ENCODE measurements at places on chromosomes 2 and 18. TPM values are rescaled to one million over a fixed set of nuclear protein-coding genes. Genes with fewer than 3 reads are reported as not detected.

DNA sequence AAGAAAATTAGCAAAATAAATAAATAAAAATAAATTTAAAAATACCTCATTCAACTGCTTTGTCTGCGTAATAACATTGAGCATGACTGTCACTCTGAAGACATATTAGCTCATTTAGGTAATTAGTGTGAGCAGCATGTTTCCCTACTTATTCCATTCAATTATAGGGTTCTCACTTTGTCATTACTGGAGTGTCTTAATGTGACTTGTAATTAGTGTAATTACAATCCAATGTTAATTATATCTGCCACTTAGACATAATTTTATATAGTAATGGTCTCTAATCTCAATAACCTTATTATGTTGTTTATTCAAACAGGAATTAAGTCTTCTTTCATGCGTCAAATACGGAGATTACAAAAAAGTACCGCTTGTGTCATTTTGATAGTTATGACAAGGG is 893.9 kb upstream of the ACVR2A start:
- DNase-seq = no peak

DNA sequence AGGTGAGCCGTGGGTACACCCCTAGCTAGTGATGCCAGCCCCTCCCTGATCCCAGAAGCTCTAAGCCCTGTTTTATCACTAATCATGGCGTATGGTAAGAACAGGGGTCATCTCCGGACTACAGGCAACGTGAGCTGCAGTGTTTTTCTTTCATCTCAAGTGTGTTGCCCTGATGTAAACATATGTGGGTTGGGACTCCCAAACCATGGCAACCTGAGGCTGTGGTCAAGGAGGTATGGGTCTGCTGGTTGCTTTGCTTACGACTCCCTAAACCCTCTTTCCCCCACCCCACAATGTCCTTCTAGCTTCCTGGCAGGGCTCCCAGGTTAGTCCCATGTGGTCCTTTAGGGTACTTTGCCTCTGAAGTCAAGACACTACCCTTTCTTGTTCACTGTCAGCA is 53.6 kb upstream of the AFF3 start:
- no peak for DNase-seq

GRCh38 chr2:216757532-216757931 is 62.2 kb upstream of the IGFBP5 start:
- no peak for DNase-seq

DNA sequence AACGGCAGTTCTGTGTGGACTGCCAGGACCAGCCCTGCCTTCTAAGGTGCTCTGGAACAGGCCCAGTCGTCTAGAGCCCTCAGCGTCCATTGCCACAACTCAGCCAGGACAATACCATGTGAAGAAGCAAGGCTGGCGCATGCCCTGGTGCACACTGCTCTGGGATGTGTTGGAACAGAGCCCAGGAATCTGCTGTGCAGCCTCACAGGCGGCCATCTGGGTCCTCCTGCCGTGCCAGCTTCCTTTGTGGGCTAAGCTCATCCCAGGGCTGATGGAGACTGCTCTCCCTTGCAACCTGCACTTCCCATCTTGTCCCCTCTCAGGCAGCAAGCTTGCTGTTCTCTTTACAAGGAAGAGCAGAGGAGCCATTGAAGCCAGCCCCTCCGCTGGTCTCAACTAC is 246.4 kb upstream of the PXDN start:
- no peak for DNase-seq

GRCh38 chr2:238835726-238836301 is 12.1 kb upstream of the TWIST2 start:
- DNase-seq = no peak

DNA sequence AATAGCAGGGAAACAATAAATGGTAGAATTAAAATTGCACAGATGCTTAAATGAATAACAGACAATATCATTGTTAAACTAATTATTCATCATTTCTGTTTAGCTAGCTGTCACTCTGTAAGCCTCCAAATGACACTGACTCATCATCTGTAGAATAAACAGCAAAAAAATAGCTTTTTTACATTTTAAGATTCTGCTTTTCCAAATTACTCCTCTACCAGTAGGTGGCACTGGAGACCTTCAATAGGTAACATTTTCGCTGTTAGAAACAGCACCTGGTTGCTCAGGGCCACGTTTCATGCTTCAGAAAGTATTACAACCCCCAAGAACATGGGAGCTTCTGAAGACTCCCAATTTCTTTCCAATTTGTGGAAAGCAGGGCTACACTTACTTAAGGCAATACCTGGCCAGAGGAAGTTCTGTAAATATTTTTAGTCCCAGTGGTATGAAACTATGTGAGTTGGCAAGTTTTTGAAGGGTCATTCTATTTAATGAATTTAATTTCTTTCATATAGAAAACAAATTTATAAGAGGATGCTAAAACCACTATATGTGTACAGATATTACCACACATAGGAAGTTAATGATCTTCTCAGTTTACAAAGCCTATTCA is 45.4 kb downstream of the TTN start:
- peak; percentile 56 for DNase-seq

Gene UGT1A3
- total RNA-seq = not detected

DNA sequence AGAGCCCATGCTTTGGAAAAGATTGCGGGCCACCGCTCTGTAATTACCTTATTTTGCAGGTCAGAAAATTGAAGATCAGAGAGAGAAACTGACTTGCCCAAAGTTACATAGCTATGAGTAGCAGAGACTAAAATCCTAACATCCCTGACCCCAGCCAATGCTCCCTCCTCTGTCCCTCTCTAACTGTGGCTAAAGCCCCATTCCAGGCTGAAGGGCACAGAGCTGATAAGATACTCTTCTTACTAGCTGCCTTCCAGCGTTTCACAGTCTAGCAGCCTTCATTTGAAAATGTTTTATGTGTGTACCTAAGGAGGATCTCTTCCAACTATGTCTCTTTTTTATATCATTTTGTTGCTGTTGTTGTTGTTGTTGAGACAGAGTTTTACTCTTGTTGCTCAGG is 81.4 kb upstream of the LRATD1 start:
- DNase-seq = no peak

Gene TTR
- not detected for total RNA-seq

DNA sequence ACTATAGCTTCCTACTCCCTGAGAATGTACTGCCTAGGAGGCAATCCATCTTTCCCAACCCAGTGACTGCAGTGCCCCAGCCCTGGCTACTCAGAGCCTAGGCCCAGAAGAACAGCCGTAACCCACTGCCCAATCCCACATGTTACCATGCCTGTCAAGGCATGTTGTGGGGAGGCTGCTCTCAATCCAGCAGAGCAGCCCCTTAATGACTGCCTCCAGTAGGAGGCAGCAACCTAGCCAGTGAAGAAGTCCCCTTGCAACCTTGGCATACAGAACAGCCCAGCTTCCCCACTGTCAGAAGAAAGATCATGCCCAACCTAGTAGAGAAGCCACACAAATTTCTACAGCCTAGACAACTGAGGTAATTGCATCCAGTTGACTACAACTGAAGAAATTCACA is 44.2 kb upstream of the CDH7 start:
- no peak for DNase-seq

- peak; percentile 23 for DNase-seq
These were observed at the start of gene ZNF396 for GRCh38 chr18:35376742-35377695. ZNF396 (minus strand) TSS chr18:35377337; CDS start chr18:35374292, 3,045 bp downstream.

Gene OTX1
- total RNA-seq = 1.5 TPM

Data from bronchial epithelial cell (primary cell).